ENCODE measurements at places on chromosomes 5 and 9.

DNA sequence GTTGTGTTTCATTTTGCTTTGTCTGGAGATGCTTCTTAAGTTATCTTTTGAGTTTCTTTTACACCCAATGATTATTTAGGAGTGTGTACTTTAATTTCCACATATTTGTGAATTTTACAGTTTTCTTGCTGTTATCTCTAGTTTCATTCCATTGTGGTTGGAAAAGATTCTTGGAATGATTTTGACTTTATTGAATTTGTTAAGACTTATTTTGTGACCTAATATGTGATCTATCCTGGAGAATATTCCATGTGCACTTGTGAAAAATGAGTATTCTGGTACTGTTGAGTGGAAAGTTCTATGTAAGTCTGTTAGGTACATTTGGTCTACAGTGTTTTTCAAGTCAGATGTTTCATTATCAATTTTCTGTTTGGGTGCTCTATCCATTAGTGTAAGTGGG, 24.4 kb upstream of the GRAMD2B start:
- DNase-seq = no peak

- DNase-seq = peak; percentile 75
Measured at GRCh38 chr9:137590469-137591383, at the start of gene ZMYND19. ZMYND19 (minus strand) TSS chr9:137590512; CDS start chr9:137590263, 249 bp downstream.

DNA sequence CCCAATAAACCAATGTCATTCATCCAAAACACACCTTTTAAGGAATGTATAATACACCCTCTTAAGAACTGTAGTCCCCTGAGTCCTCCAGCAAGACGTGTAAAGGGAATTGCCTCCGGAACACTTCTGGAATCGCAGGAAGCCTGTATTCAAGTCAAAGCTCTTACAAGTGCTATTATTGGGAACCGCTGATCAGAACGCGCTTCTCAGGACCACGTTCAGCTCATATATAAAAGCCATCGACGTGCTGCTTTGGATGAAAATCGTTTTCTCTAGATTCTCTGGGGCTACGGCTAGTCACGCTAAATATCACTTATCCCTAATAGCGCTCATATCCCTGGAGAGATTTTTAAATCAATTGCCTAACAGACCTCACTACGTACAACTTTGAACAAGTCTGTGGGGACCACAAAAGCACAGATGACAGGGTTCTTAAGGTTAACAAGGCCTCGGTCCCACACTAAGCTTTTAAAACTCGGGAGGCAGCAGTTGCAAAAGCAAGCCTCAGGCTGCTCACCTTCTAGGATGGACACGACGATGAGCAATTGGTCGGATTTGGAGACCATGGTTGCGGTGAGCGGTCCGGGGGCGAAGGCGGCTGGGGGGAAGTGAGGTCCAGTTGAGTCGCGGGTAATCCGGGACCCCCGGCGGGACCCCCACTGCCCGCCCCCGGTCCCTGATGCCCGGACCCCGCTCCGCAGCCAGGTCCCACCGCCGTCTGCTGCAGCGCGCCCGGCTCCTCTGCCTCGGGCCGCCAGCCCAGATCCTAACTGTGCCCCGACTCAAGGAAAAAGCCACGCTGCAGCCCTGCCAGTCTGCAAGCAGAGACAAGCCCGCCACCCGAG, 548 bp downstream of the CEP120 start:
- DNase-seq = peak; percentile 6

DNA sequence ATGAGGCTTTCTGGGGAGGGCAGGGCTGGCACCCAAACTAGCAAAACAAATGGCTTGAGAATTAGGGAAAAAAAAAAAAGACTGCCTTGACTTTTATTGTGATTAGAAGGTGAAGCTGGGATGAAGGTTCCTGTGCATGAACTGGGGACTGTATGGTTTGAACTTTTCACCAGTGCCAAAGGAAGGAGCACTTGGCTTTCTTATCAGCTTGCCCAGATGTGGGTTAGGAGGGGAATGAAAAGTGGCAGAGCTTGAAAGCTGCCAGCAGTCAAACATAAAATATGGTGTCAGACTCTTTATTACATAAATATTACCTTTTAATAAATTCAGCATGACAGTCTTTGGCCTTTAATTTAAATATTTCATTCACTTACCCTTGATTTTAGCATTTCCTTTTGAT, 182.5 kb downstream of the PSAT1 start:
- no peak for DNase-seq

DNA sequence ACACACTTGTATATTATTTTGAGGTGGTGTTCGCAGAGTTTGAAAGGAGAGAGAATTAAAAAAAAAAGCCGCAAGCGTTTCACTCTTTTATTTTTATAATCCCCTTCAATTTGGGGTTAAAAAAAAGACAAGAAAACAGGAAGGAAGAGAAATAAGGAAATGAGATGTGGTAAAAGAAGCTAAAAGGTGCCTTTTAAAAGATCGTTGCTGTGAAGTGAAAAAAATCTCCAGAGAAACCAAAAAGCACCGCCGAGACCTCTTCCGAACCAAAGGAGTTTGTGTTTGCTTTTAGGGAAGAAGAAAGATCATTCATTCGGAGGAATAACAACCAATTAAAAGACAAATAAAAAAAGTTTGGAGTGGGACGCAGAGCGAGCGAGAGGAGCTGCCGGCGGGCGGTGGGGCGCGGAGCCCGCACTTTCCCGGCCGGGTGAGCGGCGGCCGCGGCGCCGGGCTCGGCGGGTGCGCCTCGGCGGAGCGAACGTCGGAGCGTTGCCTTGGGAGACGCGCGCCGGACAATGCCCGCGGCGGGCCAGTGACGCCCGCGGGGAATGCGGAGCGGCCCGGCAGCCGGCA, 355 bp downstream of the TLE4 start:
- no peak for DNase-seq

DNA sequence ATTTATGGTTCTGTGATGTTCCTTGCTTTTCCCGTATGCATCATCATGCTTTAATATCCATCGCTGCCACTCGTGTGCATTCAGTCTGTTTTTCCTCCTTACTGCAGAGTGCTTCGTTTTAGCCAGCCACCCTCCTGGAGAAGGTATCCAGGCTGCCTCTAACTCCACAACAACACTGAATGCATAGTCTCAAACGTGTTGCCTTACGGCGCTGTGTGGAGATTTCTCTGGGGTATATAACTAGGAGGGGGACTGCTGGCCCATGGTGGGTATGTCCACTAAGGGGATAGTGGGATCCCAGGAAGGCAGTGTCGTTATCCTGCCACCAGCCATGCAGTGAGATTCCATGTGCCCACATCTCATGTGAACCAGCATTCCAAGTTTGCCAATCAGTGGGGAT, 16.4 kb downstream of the BTNL9 start:
- no peak for DNase-seq

GRCh38 chr9:69949396-69949795, 94.3 kb upstream of the MAMDC2 start:
- DNase-seq = no peak

GRCh38 chr9:479304-479970, 264.8 kb downstream of the DOCK8 start:
- DNase-seq = no peak

DNA sequence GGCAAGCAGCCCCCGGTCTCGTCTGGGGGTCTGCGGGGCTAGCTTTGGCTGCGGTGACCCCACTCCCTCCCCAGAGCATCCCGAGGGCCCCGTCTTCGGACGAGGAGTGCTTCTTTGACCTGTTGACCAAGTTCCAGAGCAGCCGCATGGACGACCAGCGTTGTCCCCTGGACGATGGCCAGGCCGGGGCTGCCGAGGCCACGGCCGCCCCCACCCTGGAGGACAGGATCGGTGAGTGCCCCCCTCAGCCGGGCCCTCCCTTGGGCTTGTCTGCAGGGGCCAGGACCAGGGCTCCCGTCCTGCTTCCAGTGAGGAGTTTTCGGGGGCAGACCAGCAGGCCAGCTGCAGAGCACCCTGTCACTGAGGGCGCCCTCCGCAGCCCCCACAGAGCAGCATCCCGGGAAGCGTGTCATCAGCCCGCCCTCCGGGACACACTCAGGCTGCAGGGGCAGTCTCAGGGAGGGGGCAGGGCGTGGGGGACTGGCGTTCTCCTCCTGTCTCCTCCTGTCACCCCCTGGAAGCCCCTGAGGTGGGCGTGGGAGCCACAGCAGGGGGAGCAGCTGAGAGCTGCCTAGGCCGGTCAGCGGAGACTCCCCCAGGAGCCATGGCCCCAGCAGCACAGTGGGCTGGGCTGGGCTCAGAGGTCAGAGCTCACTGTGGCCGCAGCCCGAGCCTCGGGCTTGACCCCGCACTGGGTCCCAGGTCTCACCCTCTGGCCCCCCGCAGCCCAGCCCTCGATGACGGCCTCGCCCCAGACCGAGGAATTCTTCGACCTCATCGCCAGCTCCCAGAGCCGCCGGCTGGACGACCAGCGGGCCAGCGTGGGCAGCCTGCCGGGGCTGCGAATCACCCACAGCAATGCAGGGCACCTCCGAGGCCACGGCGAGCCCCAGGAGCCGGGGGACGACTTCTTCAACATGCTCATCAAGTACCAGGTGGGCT, 7.7 kb downstream of the DNLZ start:
- DNase-seq = no peak

GRCh38 chr5:142826741-142827492, 56.7 kb downstream of the ARHGAP26 start:
- DNase-seq = no peak

DNA sequence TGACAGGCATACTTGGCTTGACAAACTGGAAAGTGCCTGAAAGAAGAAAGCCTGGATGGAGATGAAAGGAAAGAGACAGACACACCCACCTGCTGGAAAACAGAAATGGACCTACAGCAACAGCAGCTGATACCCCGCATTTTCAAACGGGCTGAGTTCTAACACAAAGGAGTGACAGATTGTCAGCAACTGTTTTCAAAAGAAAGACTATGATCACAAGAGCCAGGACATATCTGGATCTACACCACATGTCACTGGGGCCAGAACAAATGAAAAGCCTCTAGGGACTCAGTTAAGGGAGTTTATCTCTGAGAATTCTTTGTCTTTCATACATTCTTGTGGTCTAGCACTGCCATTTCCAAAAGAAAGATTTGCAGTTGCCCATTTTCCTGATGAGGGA, 24.1 kb upstream of the FST start:
- DNase-seq = no peak

- no peak for DNase-seq
Measured at GRCh38 chr9:13513286-13513685, 233.8 kb upstream of the MPDZ start.

DNA sequence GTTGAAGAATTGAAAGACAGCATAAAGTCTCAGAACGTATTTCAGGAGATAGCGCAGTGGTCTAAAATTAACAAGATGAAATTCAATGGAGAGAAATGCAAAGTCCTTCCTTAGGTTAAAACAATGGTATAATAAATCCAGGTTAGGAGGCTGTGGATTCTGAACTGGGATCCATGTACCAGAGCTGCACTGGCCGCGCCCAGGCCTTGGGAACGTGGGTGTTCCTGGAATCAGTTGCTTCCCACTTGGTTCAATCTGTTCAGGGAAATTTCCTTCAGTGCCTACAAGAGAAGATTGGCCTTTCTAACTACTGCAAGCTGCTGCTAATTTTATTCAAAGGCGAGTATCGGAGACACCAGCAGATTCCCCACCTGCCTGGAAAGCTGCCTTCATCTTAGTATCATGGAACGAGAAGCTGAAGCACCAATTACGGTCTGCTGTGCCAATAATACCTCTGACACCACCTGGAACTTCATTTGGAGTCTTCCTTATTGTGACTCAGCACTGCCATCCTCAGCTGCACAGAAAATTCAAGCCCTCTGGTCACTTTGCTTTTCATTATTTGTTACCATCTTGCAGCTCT, 14.3 kb upstream of the CTNND2 start:
- no peak for DNase-seq

- DNase-seq = no peak
Measured at GRCh38 chr9:76886318-76886717, 19.6 kb downstream of the PRUNE2 start.

DNA sequence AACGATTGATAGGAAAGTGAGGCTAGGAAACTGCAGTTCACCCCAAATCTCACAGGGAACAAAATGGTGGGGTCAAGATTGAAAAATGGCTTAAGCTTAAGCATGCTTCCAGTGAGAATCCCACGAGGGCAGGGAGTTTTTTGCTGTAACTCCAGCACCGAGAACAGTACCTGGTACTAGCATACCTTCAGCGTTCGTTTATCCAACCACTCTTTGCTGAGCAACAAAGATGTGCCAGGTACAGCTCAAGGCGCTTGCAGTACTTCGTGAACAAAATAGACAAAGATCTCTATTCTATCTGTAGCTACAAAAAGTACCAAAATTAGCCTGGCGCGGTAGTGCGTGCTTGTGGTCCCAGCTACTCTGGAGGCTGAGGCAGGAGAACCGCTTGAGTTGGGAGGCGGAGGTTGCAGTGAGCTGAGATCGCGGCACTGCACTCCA, 778 bp upstream of the PPP6C start:
- DNase-seq = peak; percentile 39

GRCh38 chr5:29469581-29469980, 1723.9 kb upstream of the CDH6 start:
- DNase-seq = no peak

DNA sequence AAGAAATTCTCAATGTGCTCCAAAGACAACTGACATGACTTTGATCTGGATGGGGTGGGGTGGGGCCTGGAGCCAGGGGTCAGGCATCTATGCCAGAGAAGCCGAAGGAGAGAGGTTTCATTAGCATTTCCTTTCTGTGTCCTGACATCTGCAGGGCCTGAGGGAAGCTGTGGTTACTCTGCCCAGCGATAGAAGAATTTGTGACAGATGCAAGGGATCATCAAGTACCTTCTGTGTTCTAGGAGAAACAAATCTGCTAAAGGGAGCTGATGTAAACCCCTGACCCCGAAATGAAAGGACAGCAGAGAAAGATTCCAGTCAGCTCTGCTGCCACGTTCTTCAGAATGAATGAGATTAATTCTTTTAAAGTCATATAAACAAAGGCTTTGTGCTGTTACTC, 335.7 kb downstream of the PRELID2 start:
- no peak for DNase-seq

- no peak for DNase-seq
Measured at GRCh38 chr5:143733665-143734455, 78.1 kb upstream of the HMHB1 start.

DNA sequence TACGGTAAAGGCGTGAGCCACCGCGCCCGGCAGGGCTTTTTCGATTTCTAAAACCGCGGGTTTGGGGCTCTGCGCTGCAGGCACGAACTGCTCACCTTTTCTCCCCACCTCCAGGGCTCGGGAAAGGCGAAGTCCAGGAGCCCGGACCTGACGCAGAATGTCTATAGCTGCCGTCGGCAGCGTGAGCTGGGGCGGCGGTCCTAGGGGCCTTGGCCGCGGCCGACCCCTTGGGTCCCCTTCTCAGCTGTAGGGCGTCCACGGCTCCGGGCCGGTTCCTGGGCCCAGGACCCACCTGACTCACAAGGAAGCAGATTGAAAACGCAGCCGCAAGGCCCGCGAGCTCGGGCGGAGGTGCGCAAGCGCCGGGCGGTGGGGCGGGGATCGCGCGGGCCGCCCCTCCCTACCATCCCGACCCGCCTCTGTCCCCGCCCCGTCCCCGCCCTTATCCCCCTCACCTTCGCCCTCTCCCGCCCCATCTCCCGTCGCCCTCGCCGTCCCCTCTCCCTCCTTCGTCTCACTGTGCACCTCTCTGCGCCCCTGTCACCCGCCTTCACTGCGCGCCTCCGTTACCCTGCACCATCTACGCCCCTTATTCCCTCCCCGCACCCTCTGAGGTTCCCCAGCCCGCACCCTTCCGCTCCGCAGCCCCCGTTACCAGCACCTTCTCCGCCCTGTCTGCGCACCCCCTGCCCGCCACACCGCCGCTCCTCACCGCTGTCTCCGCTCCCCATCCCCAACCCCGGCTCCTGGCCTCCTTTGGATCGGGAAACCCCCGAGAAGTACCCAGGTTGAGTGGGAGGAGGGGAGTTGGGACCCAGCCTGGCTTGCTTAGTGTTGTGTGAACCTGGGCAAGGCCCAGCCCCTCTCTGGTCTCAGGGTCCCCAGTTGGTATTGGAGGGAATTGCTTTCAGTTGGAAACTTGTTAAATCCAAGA, at the start of gene HDHD3:
Gene HDHD3, minus strand, starts transcription at position 353 of the 934 bp plus-strand sequence. CDS start 2,632 bp downstream, outside the sequence.
- peak; percentile 55 for DNase-seq
